Cardiac ventricle fibroblast (primary cell): ENCODE measurements at places on chromosomes 2 and 18. TPM values are rescaled to one million over a fixed set of nuclear protein-coding genes. Genes with fewer than 3 reads are reported as not detected.

Gene PIEZO2
- 1.2 and 2.1 TPM in 2 replicates for total RNA-seq

Gene GORASP2
- 67.7 and 73.3 TPM in 2 replicates for total RNA-seq

Gene SLC40A1
- total RNA-seq, result 19.7 and 21.3 TPM in 2 replicates

Gene IL1R2
- 4.0 and 5.7 TPM in 2 replicates for total RNA-seq

Gene NT5C1B
- 0.10 TPM in 1 of 2 replicates, not detected in the other for total RNA-seq

Gene GPAT2
- 2.3 and 3.2 TPM in 2 replicates for total RNA-seq

Gene G6PC2
- not detected in 2 replicates for total RNA-seq

Gene UGT1A3
- total RNA-seq, result not detected in 2 replicates

Gene ABCG8
- not detected in 2 replicates for total RNA-seq

Gene SLC16A14
- 0.06 TPM in 1 of 2 replicates, not detected in the other for total RNA-seq

Gene CHRND
- not detected in 2 replicates for total RNA-seq

Gene CHN1
- total RNA-seq, result 12.5 and 14.0 TPM in 2 replicates

Gene ASTL
- total RNA-seq, result not detected in 2 replicates

Gene GCG
- not detected in 2 replicates for total RNA-seq
